ENCODE measurements at places on chromosomes 16 and 17.

GRCh38 chr16:70777973-70778406 lies 23.0 kb downstream of the VAC14 start:
- no peak for DNase-seq

DNA sequence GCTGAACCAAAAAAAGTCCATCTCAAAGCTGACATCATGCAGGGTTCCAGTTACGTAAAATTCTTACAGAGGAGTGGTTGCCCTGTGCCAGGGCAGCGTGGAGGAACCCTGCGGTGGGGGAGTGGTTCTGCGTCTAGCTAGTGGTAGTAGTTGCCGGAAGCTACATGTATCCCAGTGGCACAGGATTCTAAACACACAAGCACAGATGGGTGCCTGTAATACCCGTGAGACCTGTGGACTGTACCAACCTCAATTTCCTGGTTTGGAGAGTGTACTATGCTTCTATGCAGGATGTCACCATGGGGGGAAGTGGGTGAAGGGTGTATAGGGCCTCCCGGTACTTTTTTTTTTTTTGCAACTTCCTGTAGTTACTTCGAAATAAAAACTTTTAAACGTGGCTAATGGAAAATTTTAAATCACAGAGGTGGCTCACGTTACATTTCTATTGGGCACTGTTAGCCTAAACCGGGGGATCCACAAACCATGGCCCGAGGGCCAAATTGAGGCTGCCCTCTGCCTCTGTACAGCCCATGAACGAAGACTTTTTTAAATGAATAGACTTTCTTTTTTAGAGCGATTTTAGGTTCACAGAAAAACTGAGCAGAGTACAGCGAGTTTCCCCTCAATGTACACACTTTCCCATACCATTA lies 38.5 kb downstream of the TBC1D16 start:
- DNase-seq: no peak

- DNase-seq: no peak
These were observed 55.8 kb upstream of the FASN start for GRCh38 chr17:82153745-82154375.

DNA sequence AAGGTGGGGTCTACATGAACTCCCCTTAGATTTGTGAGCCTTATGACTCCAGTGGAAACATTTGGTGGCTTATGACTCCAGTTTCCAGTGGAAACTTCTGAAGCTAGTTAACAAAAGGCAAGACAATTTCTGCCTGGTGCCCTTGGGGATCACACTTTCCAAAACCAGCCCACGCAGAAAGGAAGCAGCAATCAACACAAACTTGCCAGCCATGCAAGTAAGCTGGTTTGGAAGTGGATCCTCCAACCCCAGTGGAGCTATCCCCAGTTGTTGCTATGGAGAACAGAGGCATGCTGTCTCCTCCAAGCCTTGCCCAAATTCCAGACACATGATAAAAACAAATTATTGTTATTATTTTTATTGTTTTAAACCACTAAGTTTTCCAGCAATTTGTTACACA lies 130.9 kb downstream of the CDH11 start:
- DNase-seq: no peak

DNA sequence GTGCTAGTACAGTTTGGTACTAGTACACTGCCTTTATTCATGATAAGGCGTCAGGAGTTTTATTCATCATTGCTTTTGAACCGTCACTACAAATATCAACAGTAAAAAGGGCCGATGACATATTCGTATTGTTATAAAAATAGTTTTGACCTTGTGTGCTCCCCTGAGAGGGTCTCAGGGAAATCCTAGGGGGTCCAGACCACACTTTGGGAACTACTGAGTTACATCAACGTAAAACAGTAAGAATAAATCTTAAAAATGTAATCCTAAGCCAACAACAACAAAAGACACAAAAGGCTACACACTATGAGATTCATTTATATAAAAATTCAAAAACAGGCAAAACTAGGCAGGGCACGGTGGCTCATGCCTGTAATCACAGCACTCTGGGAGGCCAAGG lies 11.2 kb downstream of the MYH10 start:
- DNase-seq: no peak

DNA sequence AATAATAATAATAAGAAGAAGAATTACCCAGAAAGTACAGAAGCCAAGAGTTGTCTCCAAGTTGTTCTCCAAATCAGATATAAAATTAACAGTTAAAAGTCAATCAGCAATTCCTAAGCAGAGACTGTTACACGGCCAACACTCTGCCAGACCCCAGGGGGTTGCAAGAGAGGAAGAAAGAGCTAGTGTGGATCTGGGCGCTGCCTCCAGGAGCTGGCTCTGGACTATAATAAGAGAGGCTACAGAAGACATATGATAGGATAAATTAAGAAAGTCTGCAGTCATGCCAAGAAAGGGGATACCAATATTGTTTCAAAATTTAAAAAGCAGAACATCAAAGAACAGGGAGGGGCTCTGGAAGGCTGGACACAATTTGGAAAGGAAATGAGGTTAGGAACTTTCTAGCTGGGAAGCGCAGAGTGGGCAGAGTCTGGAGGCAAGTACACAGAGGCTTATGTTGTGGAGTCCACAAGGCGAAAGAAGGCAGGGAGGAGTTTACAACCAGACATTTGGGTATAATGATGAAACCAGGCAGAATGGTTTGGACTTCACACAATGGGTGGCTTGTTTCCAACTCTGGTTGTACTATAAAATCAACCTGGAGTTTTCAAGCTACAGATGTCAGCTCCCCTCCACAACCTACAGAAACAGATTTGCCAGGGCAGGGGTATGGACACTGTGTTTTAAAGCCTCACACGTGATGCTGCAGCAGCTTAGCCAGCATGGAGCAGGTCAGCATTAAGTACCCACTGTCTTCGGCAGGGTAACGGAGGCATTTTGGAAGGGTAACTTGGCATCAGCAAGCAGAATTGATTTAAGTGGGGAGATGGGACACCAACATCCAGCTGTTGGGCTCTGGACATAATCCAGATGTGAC lies 49.4 kb downstream of the SLC39A11 start:
- DNase-seq: no peak

DNA sequence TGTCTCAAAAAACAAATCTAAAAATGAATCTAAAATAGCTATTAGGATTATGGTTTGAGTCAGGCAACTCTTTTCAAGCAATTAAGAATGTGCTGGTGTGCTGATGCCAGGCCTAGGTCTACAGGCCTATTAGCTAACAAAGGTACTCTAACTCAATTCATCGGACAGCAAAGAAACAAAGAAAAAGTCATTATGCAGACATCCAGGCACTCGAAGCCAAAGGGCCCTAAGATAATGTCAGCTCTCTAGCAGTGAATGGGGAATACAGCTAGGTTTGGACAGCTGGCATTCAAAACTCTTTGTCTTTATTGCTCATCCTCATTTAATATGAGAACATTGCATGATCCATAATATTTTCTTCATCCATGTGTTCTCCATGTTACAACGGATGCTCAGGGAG lies 108.5 kb downstream of the TMEM114 start:
- no peak for DNase-seq

DNA sequence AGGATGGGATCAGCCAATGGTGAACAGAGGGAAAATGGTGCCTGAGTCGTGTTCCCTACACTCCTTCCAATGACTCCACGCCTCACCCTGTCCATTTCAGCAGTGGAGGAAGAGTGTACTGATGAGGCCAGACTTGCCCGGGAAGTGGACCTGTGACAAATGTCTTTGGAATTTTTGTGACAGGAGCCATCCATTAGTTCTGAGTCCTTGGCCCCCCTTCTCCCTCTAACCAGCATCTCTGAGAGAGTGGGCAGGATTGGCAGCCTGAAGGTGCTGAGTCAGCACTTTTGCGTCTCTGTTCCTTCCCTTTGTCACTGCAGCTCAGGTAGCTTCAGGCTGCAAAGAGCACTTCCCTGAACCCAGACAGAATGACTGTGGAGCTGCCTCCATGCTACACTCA lies 30.8 kb downstream of the BEAN1 start:
- DNase-seq: no peak

DNA sequence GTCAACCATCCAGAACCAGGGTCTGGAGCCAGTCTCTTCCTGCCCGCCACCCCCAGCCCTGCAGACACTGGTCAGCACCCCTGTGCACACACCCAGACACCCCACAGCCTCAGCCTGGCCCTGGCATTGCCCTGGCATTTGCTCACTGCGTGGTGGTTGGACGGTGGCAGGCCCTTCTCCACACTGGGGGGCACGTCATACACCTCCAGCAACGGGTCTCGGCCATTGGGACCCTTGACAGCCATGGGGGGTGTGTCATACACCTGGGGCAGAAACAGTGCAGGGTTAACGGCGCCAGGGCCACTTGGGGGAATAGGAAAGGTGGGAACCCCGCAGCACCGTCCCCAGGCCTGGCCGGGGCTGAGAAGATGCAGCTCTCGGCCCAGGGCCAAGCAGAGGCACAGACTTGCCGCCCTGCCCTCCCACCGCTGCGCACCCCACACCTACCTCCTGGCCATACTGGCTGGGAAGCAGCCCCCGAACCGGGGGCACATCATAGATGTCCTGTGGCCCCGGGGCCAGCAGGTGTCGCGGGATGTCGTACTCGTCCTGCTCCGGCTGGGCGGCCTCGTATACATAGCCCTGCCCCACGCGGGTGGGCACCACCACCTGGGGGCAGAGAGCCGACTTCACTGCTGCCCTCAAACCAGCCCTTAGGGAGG lies 14.6 kb downstream of the BCAR1 start:
- DNase-seq: no peak

DNA sequence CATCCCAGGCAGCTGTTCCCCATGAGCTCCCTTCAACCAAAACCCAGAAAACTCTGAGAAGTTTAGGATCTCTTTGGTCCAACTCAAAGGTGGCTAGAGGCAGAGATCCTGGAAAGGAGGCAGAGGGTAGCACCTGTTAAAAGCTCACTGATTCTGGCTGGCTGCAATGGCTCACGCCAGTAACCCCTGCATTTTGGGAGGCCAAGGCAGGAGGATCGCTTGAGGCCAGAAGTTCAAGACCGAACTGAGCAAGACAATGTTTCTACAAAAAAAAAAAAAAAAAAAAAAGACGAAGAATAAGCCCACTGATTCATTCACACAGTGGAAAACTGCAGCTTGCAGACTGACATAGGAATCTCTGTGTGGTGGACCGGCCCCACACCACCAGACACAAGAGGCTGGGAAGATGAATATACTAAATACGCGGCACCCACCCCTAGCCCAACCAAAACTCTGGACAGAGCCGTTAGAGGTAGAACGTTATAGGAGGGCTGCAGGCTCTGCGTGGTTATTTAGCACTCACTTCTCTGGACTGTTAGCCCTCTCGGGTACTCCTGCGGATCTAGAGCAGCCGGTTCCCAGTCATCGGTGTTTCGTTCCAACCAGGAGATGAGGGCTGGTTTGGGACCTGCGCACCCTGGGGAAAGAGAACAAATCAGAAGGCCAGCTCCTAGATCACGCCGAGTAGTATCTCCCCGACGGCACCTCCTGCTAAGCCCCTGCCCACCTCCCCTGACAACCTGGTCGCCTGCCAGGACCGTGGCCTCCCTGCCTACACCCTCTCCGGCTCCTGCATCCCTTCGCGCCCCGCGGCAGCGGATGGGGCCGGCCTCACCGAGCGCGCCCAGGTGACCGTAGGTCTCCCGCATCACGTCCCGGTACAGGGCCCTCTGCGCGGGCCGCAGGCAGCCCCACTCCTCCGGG lies 925 bp downstream of the ZNF689 start:
- no peak for DNase-seq

- no peak for DNase-seq
These were observed at the start of gene CHCT1 for GRCh38 chr17:60422162-60422665. TSS of gene CHCT1 (plus strand) at chr17:60422489. CDS start at chr17:60422593, 104 bp downstream.

- no peak for DNase-seq
These were observed 63.1 kb downstream of the SHISA9 start for GRCh38 chr16:12964461-12964860.

DNA sequence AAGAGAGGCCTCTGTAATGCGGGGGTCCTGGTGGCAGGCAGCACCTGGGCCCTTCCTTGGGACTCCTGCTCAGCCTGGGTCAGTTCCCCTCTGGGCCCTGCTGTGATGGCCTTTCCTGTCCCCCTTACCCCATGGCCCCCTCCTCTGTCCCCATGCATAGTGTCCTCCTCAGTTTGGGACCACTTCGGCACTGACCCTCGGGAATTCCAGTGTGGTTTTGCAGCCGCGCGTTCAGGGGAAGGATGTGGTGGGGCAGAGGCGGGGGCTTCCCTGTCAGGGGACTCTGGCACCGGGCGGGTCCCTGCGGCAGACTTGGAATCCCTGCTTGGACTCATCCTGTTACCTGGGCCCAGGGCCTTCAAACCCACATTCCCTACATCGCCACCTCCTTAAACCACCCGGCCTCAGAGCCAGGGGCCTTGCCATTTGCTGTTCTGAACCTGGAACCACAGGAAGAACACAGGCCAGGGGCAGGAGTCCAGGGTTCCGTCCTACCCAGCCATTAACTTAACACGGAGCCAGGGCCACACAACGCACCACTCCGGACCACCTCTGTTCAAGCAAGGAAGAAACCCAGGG lies 31.4 kb upstream of the EIF1 start:
- DNase-seq: no peak

DNA sequence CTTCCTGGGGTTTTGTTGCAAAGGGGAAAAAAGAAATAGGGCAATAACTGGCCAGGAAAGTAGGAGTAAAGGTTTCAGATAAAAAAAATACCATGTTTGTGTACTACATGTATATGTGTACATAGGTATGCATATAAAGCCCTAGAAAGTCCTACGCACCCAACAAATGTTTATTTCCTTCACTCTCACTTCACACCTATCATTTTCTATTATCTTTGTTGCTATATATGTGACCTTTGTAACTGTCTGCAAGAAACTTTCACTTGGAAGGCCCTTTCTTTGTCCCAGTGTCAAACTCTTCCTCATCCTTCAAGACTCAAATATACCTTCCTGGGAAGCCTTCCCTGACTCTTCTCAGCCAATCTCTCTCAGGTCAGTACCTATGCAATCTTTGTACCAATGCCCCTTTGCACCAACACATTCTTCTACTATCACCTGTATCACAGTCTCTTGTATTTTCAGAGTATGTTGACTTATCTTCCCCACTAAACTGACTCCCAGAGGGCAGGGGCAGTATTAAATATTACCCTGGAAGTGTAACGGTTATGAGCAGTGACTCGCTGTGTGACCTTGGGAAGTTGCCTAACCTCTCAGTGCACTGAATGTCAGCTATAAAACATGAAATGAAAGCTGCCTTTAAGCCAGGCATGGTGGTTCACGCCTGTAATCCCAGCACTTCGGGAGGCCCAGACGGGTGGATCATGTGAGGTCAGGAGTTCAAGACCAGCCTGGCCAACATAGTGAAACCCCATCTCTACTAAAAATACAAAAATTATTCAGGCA lies 6.5 kb downstream of the XPO6 start:
- DNase-seq: no peak
